ENCODE measurements at places on chromosomes 2 and 18.

GRCh38 chr2:109372614-109373013, 241.2 kb downstream of the SEPTIN10 start:
- DNase-seq: no peak

- no peak for DNase-seq
Measured at GRCh38 chr18:48667276-48668254, 128.7 kb downstream of the CTIF start.

DNA sequence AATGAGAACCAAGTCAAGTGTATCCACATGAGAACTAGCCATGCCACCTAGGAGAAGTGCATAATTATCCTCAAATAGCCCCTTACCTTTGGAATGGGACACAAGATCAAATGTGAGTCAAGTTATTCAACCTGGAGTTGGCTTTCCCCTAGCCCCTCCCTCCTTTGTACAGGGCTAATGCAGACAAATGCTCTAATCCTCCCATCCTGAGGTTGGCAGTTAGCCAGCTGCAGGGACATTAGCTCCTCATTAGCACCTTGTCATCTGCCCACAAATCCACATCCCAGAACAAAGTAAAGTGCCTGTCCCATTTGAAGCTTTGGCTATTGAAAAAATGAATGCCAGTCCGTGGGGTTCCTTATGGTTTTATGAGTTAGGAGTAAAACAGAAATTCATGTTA, 294.1 kb upstream of the FANCL start:
- DNase-seq: no peak

GRCh38 chr2:231008131-231008530, 12.2 kb downstream of the SPATA3 start:
- no peak for DNase-seq

GRCh38 chr2:60311524-60311923, 241.9 kb downstream of the BCL11A start:
- DNase-seq: no peak

GRCh38 chr2:3137651-3138300, 239.8 kb downstream of the EIPR1 start:
- no peak for DNase-seq

DNA sequence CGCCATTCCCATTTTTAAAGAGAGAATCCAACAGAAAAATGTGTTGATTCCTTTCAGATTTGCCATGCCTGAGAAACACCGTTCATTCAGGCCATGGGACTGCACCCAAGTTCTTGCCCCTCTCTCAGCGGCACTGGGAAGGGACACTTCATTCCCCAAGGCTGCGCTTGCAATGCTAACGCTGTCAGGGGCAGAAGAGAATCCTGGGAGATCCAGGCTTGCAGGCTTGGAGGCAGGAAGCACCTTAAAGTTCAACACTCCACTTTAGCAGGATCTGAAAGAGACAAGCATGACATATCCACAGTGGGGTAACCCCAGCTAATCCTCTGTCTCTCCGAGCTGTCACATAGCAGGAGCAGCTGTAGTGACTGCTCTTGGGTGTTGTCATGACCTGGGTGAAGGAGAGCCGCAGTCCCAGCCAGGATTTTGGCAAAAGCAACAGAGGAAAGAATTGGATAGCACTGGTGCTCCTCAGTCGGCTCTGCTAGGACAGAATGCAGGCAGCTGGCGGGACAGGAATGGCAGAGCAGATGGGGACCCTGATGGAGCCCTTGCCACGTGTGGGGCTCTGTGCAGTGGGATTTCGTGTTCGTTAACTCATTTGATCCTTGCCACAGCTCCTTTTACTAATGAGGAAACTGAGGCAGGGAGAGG, 22.0 kb upstream of the ODC1 start:
- no peak for DNase-seq

GRCh38 chr2:181036848-181037603, 56.6 kb downstream of the UBE2E3 start:
- no peak for DNase-seq

DNA sequence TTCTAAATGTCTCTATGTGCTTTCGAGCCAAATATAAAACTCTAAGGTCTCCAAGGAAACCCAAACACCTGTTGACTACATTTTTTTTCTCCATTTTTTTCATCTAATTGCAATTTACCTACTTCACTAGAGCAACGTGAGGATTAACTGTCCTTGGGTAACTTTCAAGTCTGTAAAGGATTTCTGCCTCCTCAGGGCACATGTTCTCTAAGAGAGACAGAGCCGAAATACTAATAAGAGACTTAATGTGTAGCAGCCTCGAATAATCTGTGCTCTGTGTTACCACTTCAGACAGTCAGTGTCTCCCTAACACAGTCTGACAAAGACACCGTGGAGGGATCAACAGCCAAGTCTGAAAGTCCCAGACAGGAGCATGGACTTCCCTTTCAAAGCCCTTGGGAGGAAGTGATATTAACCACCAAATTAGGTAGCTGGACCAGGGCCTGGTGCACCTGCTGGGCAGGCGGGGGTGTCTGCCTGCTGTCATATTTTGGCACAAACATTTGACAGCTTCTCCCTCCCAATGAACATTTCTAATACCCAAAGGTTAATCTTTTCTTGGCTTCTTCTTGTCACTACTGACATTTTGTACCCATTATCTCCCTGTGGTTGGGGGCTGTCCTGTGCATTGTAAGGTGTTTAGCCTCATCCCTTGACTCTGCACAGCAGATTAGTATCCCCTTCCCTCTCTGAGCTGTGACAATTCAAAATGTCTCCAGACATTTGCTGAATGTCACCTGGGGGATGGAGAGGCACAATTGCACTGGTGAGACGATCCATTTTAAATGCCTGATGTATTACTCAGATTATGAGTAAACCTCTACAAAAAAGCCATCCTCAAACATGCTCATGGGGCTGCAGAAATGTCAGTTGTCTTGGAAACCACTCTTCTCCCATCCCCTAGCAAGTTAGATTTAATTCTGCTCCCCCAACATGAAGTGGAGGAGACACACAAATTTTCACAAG, 45.7 kb upstream of the LYPD1 start:
- no peak for DNase-seq

DNA sequence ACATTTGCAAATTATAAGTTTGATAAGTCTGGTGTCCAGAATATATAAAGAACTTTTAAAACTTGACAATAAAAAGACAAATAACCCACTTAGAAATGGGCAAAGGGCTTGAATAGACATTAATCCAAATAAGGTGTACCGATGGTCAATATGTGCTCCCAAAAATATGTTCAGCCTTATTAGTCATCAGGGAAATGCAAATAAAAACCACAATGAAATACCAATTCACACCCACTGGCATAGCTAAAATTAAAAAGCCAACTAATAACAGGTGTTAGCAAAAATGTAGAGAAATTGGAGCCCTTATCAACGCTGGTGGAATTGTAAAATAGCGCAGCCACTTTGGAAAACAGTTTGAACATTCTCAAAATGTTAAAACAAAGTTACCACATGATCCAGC, 79.0 kb upstream of the SCG2 start:
- DNase-seq: no peak

GRCh38 chr2:234446404-234447076, 50.3 kb downstream of the ARL4C start:
- DNase-seq: peak; percentile 76

GRCh38 chr2:124187948-124188347, 162.9 kb downstream of the CNTNAP5 start:
- DNase-seq: no peak

GRCh38 chr18:48833701-48834412, 116.9 kb downstream of the SMAD7 start:
- no peak for DNase-seq

DNA sequence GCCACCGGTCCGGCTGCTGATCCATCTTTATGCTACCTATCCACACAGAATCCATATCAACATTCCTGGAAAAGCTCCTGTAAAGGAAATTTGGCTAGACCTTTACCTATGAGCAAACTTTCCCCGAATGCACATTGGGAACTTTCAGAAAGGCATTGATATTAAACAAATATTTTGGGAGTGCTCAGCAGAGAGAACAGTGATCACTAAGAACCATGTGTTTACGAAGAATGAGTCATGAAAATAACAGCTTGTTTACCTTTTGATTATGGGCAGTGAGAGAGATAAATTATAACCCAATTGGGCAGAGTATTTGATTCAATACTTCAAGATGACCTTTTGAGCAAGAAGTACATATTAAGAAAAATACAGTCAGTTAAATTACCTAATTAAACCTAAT, 189.7 kb upstream of the CDH2 start:
- DNase-seq: no peak

- no peak for DNase-seq
Measured at GRCh38 chr2:9460441-9461017, 13.8 kb upstream of the IAH1 start.

DNA sequence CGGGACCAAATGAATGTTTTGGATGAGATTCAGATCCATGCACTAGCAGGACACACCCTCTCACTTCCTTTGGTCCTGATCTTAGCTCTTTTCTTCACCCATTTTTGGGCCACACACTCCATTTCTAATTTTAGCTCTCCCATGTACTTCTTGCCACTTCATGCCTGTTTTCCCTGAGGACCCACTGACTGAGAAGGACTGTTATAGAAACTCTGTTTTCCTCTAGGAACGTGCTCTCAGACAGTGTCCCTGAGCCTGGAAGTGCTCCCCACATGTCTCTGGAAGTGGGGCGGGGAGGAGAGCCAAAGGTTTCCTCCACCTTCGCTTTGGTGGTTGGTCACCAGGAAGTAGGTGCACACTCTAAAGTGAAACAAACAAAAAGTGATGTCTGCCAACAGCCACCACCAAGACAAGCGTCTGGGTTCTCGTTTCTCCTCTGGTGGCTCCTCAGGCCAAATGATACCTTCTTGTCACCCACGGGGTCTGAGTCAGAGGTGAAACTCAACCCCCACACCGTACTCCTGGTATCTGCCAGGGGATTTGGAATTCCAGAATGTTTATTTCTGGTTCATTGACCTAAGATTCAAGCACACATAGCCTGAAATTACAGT, 74.7 kb downstream of the MERTK start:
- no peak for DNase-seq

- DNase-seq: no peak
Measured at GRCh38 chr2:144469798-144470197, 50.1 kb downstream of the ZEB2 start.

DNA sequence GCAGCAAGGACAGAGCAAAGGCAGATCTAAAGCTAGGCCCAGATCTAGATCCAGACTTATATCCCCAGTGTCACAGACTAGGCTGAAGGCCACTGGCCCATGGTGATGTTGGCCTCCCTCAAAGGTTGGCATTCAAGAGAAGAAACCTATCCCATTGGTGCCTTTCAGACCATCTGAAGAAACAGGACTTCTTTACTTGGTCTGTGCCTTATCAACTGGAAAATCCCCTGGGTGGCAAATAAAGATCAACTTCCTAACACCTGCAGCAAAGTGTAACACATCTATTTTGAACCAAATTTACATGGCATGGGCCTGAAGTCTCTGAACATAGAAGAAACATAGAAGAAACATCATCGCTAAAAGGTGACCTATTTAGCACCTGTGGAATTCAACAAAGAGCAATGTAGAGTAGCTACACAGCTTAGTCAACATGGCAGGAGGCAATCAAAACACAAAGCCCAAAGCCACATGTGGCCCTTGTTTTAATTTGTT, 35.8 kb downstream of the METTL4 start:
- DNase-seq: no peak

GRCh38 chr2:240418311-240418710, 17.2 kb upstream of the GPC1 start:
- no peak for DNase-seq

DNA sequence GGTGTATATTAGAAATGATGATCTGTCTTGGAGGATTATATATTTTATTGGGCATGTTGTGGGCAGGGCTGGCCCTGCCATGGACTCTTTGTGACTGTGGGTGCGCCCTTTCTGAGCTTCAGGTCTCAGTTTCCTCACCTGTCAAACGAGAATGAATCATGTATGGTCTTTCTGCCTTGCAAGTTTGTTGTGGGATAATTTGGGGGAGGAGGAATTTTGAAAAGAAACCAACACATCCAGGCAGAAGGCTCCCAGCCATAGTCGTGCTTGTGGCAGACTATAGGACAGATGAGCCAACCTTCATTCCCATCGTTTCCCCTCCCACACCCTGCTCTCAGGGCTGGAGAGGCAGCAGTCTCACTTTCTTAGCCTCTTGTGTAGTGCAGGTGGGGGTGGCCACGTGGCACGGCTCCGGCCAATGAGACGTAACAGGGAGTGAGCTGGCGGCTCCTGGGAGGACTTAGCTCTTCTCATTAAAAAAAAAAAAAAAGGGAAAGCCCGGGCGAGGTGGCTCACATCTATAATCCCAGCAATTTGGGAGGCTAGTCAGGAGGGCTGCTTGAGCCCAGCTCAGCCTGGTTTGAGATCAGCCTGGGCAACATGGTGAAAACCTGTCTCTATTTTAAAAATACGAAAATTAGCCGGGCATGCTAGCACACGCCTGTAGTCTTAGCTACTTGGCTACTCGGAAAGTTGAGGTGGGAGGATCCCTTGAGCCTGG, 63.1 kb downstream of the RHOB start:
- no peak for DNase-seq

GRCh38 chr2:204110338-204110741, 173.8 kb downstream of the ICOS start:
- peak; percentile 66 for DNase-seq

DNA sequence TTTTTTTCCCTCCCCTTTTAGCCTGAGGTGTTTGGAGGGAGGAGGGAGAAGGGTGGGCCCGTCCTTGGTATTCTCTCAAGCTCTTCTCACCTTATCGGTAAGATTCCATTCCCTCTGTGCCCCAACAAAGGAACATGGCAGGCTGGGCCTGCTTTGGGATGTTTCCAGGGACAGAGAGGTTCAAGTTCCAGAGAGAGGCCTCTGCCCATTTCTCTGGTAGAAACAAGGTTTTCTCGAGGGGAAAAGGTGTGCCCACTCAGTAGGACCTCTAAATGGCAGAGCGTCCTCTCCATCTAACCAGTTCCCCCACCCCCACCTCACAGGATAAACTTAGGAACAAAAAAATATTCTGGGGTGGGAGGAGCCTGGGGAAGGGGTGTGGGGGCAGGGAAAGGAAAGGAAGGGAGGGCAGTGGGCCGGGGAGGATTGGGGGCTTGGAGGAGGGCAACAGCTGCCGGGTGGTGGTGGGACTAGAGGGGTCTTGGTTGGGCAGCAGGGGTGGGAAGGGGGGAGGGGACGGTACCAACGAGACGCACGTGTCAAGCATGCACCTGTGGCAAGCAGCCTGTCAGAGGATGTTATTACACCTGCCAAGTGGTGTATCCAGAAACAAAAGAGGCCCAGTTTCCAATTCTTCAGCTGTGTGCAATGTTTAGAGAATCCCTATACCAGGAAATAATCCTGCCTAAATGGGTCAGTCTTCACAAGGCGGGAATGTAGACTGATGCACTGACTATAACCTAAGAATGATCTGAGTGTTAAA, 2.1 kb downstream of the PCBP1 start:
- no peak for DNase-seq

GRCh38 chr18:21489919-21490495, 110.5 kb downstream of the ESCO1 start:
- no peak for DNase-seq

GRCh38 chr2:167287212-167287611, 398.9 kb downstream of the XIRP2 start:
- DNase-seq: no peak

Data from KG1 (cell line).